CD8-positive, alpha-beta T cell (primary cell): ENCODE measurements at places on chromosomes 6 and 20.
A peak's percentile ranks its signal among the peaks of the same experiment; 100 is the strongest.

DNA sequence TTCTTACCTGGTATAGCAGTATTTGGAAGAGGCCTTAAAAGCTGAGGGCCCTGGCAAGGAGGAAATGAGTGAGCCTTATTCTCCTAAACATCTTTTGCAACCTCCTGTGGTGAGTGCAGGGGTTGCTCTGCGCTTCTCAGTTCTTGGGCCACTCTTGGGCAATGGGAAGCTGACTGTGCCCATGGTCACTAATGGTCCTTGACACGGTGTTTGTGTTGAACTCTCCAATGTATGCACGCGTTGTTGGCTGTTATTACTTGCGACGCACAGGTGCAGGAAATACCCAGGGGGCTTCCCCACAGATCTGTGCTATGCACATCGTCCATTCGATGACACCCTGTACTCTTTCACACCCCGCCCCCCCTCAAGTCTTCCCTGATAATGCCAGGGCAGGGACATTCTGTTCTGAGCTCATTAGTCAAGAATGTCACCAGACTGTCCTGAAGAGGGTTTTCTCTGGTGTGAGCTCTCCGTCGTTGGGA is 79.7 kb downstream of the EDN1 start:
- DNase-seq, result no peak

GRCh38 chr6:170444056-170444591 is 109.0 kb downstream of the PSMB1 start:
- peak; percentile 49 for DNase-seq

DNA sequence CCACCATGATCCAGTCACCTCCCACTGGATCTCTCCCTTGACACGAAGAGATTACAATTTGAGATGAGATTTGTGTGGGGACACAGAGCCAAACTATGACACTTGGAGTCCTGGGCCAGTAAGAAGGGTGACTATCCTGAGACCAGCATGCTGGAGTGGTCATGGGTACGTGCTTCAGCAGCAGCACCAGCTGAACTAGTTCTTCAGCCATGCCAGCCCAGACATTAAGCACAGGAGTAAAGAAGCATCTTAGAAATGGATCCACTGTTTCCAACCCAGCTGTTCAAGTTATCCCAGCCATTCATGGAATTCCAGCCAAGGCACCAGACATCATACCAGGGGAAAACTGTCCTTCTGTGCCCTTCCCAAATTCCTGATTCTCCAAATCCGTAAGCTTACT is 370.0 kb downstream of the MAFB start:
- no peak for DNase-seq

GRCh38 chr6:147869869-147870268 is 361.4 kb downstream of the SAMD5 start:
- DNase-seq, result no peak

DNA sequence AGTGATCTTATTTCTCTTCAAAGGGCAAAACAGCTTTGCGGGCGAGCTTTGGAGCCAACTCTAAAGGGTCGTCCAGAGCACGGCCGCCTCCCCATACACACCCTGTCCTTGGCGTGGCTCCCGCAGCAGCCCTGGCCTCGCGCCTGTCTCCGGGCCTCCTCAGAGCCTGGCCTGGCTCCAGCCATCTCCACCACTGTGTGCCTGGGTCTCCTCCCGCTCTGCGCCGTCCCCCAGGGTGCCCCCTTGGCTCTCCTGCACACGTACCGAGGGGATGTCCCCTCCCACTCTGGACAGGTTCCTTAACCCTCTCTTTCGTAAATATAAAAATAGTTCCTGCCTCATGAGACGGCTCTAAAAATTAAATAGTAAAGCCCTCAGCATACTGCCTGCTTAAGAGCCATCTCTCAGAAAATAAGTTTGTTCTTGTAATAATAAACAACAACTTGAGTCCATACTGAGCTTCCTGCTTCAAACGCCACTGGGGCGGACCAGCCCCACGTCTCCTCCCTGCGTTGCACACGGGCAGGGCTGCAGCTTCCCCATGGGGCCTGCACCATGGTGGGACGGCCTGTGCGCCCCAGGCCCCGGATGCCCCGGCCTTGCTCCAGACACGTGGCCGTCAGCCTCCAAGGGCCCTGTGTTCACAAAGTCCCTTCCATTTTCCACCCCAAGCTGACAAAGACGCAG is 226.2 kb downstream of the TTLL2 start:
- no peak for DNase-seq

DNA sequence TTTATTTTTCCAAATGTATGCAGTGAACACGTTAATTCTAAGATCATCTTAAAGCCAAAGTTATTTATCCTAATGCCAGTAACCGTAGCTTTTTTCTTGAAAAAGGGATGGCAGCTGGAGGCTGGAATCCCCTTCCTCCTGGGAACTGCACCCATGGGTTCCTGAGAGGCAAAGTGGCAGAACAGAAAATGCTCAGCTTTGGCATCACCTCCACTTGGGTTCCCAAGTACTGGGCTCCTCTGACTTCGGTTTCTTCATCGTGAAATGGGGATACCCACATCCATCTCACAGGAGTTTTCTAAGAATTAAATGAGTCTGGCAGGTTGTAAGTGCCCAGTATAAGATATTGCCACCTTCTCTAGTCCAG is 6.2 kb upstream of the DDX43 start:
- DNase-seq, result no peak
